ENCODE measurements at places on chromosomes 1 and 21.

DNA sequence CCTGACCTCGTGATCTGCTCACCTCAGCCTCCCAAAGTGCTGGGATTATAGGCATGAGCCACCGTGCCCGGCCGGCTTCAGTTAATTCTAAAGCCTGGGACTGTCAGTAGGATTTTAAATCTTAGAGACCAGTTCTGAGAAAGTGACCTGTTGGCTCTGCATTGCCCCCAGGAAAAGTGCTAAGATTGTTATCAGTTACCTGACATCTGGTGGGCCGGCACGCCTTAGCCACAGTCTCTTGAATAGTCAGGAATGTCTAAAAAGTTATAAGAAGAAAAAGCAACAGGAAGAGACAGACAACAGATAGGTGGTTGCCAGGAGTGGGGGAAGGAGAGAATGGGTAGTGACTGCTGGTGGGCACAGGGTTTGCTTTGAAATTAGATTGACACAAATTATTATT, 35.1 kb downstream of the RABGAP1L start:
- no peak for DNase-seq

DNA sequence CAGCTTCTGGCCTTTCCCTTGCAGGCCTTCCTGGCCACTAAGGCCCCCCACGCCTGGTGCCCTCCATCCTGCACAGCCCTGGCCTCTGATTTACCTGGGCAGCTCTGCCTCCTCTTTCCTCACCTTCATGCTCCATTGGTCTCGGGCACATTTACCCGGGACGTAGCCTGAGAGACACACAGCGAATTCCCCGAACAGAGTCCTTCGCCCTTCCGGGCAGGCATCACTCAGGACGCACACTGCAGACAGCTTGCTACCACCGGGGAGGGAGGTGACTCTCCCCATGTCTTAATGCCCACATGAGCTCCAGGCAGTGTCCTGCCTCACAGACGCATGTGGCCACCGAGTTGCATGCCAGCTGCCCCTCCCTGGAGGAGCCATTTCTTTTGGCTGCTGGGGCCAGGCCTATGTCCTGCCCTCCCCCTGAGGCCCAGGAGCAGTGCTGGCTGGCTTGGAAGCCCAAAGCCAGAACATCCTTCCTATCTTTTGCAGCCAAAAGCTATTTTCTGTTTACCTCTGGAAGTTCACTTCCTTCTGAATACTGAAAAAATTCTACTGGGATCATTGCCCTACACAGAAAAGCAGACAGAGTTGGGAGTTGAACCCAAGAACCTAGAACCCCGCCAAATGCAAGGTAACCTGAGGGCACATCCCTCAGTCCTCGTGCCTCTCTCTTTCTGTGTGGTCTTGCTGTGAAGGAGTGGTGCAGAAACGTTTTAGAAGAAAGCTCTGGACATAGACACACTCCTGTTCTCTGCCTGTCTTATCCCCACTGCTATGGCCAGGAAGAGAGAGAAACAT, 209.5 kb downstream of the TOMM20 start:
- no peak for DNase-seq

DNA sequence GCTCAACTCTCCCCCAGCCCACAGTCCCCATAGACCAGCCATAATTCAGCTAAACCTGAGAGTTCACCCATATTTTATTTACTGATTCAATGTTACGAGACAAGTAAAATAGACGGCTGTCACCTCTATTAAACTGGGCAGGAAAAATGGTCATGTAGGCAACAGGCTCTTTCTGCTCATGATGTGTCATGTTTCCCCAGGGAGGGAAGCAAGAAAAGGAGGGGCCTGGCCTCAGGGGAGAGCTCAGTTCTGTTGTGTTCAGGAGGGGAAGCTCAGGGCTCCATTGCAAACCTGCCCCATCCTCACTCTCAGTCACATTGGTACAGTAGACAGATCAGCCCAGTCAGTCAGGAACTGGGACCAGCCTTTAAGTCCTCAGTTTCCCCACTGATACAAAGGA, 12.8 kb downstream of the GRIK3 start:
- DNase-seq: no peak

GRCh38 chr1:42957880-42958487, 684 bp downstream of the SLC2A1 start:
- DNase-seq: peak; percentile 56

DNA sequence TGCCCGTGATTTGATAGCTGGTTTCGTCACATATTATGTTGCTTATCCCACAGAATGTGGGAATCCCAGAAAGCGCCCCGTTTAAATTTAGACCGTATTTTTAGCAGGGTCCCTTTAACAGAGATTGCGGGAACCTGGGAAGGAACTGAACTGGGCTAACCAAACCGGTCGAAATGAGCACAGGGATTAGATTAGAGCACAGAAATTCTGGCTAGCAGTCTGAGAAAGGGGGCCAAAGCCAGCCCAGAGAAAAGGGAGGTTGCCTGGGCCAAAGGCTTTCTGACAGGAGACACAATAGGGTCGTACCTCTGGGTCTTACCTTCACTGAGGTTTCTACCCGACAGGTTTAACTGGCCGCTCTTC, 327 bp downstream of the LRRC40 start:
- DNase-seq: no peak

DNA sequence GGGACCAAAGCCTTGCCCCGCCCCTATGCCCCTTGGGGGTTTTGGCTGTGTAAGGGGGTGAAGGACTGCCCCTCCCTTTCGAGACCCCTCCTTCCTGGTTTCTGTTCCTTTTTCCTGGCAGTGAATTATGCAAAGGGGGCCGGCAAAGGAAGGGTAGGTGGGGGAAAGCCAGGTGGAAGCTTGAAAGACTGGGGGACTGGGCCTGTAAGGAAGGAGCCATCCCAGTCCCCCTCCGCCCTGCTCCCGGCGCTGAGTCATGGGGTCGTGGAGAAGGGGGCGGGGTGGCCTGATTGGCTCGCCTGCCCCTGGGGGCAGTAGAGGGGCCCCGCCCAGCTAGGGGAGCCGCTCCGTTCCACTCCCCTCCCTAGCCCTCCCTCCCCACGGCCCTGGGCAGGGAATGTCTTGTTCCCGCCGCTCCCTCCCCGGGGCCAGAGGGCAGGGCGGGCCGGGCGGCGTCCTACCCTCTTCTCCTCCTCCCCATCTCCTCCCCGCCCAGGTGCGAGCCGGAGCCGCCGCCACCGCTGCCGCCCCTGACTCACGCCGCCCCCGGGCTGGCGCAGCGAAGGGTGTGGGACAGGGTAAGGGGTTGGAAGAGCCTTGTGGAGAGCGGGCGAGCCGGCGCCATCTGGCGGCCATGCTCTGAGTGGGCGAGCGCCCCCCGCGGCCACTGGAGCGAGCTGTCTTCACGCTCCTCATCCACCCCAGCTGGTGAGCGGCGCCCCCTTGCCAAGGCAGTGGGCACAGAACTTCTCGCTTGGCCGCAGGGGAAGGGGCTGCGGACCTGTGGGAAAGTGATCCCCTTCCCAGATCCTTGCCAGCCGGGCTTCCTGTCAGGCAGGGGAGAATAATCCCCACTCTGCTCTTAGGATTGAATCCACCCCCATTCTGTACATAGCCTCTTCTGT, 14.7 kb downstream of the ZBTB7B start:
- DNase-seq: peak; percentile 80

DNA sequence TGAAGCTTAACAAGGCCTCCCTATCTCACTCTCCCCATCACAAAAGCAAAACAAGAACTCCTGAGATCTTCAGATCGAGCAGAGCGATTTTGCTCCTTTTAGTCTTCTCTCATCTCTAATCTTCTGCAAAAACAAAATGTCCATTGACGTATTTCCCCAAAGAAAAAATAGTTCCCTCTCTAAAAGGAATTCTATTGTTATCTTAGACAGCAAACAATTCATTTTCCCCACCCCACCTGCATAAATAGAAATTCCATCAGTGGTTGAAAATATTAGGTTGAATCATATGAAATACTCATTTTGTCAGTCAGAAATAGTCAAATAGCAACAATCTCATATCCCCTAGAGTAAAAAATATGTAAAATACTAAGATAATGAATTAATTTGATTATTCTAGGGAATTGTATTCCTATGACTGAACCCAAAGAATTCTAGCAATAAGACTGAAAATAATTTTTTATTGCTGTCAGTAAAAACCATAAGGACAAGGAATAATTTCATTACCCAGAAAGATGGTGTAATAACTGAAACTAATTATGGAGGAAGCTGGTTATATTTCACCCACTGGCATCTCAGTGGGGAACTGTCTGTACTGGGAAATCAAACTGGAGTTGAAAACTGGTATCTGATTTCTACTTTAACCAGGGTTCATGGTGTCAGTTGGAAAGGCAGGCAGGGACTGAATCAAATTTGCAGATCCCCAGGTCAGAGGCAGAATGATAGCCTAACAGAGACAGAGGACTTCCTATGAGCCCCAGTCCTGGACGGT, 51.3 kb downstream of the RHOU start:
- no peak for DNase-seq

- no peak for DNase-seq
These were observed 6.1 kb upstream of the TINAGL1 start for GRCh38 chr1:31570228-31570627.
